ENCODE measurements at places on chromosomes 5 and 9. TPM values are rescaled to one million over a fixed set of nuclear protein-coding genes. Genes with fewer than 3 reads are reported as not detected.

Gene IL4
- not detected for total RNA-seq

Gene DBH
- not detected for total RNA-seq

Gene MEIKIN
- total RNA-seq, result not detected

DNA sequence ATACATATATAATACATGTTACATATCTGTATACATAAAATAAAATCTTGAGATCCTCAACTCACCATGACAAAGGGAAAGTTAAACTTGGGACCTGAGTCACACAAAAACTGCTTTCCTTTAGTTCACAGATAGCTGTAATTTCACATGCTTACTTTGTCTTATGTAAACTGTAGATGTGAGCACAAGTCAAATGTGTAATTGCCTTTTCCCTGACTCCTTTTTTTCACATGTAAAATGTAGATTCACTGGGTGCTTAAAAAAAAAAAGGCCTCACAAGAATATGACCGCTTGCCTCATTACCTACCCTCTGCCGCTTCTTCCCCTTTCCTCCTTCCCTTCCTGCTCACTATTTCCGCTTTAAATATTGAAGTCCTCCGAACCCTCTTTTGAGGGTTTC is 21.9 kb upstream of the FAM169A start:
- H3K36me3 ChIP-seq, result no peaks in the 10 kb centered on the region
- DNase-seq, result no peak
- no peak overlapping the region for H3K4me3 ChIP-seq
- H3K4me1 ChIP-seq, result no peaks in the 10 kb centered on the region
- no peak overlapping the region for H3K27ac ChIP-seq

Gene SLC46A2
- not detected for total RNA-seq

Gene TNFAIP8
- 30.6 TPM for total RNA-seq

- H3K4me1 ChIP-seq, result peaks cover 13% of the 10 kb centered on the region
- DNase-seq, result no peak
- no peaks in the 10 kb centered on the region for H3K36me3 ChIP-seq
- no peak overlapping the region for H3K4me3 ChIP-seq
- H3K27me3 ChIP-seq, result peaks cover 64% of the 10 kb centered on the region
These were observed 3.8 kb downstream of the OR2V2 start for GRCh38 chr5:181151146-181151545.

- no peak overlapping the region for H3K27ac ChIP-seq
- no peak for DNase-seq
- H3K4me3 ChIP-seq, result no peak overlapping the region
These were observed 126.9 kb upstream of the OSMR start for GRCh38 chr5:38718771-38719391.

DNA sequence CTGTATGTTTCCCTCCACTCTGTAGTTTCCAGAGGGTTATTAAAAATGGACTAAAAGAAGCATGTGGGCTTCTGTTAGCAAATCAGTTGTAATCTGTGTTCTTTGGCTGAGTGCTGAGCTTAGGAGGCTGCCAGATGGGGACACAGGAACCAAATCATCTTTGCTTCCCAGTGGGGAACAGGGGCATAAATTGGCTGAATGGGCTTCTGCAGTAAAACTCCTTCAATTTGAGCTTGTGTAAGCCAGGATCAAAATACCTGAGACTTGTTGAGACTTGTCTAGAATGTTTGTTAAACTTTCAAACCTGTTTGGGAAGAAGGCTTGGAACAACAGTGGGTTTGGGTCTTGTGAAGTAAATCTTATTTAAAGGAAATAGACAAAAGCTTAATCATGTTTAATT is 32.2 kb upstream of the TNFAIP8 start:
- H3K27ac ChIP-seq, result peak overlapping the region; percentile 66
- no peak for DNase-seq
- peak overlapping the region; percentile 9 for H3K4me3 ChIP-seq

Gene PCDHGA9
- 18.1 TPM for total RNA-seq

Gene CBY3
- total RNA-seq, result not detected

DNA sequence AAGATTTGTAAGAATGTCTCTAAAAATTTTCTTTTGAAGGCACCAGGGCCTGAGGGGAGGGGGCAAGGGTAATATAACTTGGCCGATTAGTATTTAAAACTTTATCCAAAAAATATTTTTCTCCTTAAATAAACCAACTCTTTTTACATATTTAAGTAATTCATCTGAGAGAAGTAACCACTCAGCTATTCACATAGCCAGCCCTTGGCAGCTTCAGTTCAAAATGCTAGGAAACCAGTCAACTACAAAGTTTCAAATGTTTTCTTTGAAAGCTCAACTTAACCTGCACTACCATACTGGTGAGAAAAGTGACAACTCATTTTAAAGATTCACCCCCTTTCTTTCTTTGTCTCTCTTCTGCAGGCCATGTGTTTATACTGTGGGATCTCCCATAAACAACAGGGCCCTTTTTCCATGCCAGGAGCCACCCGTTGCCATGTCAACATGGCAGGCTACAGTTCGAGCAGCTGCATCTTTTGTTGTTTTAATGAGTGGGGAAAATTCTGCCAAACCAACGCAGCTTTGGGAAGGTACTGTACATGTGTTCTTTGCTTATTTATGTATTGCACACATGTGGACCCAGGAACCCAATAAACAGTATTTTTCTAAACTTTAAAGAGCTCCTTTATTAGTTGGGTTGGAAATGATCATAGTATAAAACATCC is 46.3 kb downstream of the AOPEP start:
- no peak for DNase-seq
- H3K4me1 ChIP-seq, result no peaks in the 10 kb centered on the region
- H3K27ac ChIP-seq, result no peak overlapping the region
- H3K27me3 ChIP-seq, result no peaks in the 10 kb centered on the region
- H3K36me3 ChIP-seq, result peaks cover 4% of the 10 kb centered on the region
- no peak overlapping the region for H3K4me3 ChIP-seq

DNA sequence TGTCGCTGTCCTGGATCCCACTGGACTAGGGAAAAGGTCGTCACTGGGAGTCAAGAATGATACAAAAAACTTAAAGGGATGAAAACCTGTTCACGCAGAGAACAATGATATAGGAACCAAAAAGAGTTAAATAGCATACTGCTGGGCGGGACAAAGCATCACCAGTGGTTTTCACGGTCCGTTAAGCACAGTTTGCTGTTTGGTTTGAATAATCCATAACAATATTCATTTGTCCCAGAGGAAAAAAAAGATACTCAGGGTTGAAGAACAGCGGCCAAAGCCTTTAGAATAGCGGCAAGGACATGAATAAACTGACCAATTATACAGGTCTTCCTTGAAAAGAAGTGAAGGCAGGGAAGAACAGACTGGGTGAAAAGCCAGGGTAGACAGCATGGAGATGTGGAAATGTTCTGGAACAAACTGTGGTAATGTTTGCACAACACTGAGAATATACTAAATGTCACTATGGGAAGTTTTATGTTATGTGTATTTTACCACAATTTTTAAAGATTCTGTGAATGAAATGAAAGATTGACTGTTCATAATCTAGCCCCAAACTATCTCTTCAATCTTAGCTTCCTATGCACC is 60.8 kb downstream of the MTMR12 start:
- no peak overlapping the region for H3K4me3 ChIP-seq
- H3K27ac ChIP-seq, result no peak overlapping the region
- peaks cover 29% of the 10 kb centered on the region for H3K36me3 ChIP-seq
- no peaks in the 10 kb centered on the region for H3K27me3 ChIP-seq
- no peak for DNase-seq

GRCh38 chr5:128380337-128380736 is 157.7 kb downstream of the FBN2 start:
- no peaks in the 10 kb centered on the region for H3K4me1 ChIP-seq
- no peak for DNase-seq
- no peak overlapping the region for H3K27ac ChIP-seq
- no peak overlapping the region for H3K4me3 ChIP-seq
- H3K36me3 ChIP-seq, result no peaks in the 10 kb centered on the region

GRCh38 chr9:136110082-136111061 is 8.3 kb downstream of the TMEM250 start:
- no peaks in the 10 kb centered on the region for H3K36me3 ChIP-seq
- peak overlapping the region; percentile 60 for H3K4me3 ChIP-seq
- H3K27me3 ChIP-seq, result peaks cover 11% of the 10 kb centered on the region
- no peak for DNase-seq

Gene DIPK1B
- 4.0 TPM for total RNA-seq
